HuH-7 (cell line): ENCODE measurements at places on chromosomes 12 and 14.

GRCh38 chr12:124031058-124031457, 58.0 kb downstream of the ZNF664 start:
- no peak for DNase-seq

- no peak for DNase-seq
Observed at GRCh38 chr12:66929121-66929520, 250.2 kb upstream of the GRIP1 start.

DNA sequence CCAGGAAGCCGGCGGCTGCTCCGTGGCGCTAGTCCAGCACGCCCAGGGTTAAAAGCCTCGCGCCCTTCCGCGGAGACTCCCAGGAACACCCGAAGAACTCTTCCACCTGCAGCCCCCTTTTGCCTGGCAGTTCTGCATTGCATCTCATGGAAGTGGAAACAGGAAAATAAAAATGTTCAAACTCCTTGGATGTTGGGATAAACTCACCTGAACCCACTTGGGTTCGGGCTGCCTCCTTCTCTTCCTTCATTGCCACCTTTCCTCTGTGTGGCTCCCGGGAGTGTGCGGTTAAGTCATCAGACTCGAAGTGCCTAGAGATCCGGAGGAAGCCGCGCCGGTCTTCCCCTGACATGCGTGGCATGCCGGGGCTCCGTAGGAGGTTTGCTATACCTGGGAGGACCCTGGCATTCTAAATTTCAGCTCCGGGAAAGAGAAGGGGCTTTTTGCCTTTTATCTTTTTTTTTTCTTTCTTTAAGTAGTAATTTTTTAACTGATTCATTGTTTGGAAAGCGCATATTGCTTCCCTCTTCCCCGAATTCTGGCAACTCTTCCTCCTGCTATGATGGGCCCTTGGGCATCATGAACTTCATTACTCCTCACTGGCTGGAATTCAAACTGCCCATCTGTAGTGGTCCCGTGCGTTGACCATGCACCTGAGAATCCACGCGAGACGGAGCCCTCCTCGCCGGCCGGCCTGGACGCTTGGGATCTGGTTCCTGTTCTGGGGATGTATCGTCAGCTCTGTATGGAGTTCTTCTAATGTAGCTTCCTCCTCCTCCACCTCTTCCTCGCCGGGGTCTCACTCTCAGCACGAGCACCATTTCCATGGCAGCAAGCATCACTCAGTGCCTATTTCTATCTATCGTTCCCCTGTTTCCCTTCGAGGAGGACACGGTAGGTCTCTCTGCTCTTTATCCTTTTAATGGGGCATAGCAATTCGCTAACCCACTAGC, 931.4 kb downstream of the DIO2 start:
- no peak for DNase-seq

GRCh38 chr12:39595928-39596327, 23.7 kb downstream of the ABCD2 start:
- no peak for DNase-seq

DNA sequence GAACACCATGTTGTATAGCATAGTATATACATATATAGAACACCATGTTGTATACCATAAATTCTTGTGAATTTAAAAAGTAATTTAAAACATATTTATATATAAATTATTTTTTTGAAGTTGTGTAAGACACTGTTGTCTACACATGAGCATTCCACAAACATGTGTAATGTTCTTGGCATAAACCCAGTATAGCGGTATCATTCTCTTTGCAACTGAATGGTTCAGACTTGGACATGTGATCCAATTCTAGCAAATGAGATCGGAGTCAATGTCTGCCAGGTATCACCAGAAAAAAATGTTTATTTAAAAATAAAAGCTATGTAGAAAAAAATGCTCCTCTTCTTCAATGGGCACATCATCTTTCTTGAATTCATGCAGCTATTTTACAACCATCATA, 33.9 kb downstream of the CEP290 start:
- no peak for DNase-seq

GRCh38 chr12:67701121-67701520, 52.6 kb downstream of the DYRK2 start:
- DNase-seq = no peak

GRCh38 chr12:6872073-6873048, 742 bp downstream of the SPSB2 start:
- peak; percentile 87 for DNase-seq

DNA sequence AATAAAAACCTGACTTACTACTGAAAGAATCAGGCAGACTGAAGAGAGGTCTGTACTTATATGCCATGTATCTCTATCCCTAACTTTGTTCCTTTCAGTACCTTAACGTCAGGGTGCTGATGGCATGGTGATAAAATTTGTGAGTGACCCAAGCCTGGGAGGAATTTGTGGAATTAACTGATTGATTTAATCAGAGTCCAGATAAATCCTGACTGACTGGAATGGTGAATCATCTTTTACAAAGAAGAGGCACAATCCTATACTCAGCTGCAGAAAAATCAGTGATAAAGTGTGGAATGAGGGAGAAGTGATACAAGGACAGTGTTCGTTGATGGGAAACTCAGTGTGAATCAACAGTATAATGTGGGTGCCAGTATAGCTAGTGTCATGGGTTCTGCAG, 3.7 kb downstream of the TDG start:
- no peak for DNase-seq

GRCh38 chr12:116673681-116674111, 64.2 kb downstream of the SPRING1 start:
- DNase-seq = no peak

GRCh38 chr12:65220761-65221160, 51.4 kb downstream of the LEMD3 start:
- no peak for DNase-seq

GRCh38 chr12:48651681-48652080, 30.4 kb downstream of the KANSL2 start:
- DNase-seq = no peak

GRCh38 chr12:79082595-79082994, 218.0 kb downstream of the SYT1 start:
- no peak for DNase-seq

- no peak for DNase-seq
Observed at GRCh38 chr12:25364529-25365339, 114.0 kb upstream of the KRAS start.

DNA sequence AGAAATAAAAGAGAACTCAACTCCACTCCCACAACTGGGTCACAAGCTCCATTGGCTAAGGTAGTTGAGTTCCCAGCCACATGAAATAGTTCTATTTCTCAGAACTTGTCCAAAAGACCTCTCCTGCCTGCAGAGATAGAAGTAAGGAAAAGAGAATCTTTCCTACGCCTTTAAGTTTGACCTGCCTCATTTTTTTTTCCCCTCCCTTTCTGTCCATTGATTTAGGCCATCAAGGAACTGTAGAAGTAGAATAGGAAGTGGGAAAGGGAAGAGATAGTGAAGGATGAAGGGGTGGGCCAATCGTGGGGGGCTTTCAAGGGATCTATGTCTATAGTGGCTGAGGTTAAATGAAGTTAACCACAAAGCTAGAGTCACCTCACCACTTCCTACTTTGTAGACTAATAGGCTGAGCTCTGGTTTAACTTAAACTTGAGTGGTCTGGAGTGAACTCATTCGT, 13.9 kb upstream of the NUDT4 start:
- DNase-seq = no peak

- DNase-seq = no peak
Observed at GRCh38 chr14:102225936-102226335, 79.0 kb downstream of the MOK start.

DNA sequence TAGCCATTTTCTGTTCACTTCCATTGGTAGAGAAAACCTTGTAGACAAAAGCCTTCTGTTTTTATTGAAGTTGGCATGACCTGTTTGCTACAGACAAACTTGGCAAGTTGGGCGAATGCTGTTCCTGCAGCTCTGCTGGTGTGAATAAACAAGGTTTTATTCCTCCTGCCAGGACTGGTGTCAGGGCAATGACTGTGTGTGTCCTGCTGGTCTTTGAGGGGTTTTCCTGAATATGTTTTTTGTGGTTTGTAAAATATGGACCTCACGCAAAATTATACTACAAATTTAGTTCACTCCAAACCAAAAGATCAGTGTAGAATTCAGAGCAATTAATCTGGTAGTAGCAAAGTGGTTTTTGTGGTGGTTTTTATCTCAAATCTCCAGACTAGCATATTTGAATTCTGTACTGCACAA, 140.8 kb downstream of the ERC1 start:
- DNase-seq = no peak

GRCh38 chr14:92670160-92670559, 78.3 kb downstream of the LGMN start:
- no peak for DNase-seq

GRCh38 chr14:65096323-65097089, 5.8 kb downstream of the MAX start:
- DNase-seq = no peak

DNA sequence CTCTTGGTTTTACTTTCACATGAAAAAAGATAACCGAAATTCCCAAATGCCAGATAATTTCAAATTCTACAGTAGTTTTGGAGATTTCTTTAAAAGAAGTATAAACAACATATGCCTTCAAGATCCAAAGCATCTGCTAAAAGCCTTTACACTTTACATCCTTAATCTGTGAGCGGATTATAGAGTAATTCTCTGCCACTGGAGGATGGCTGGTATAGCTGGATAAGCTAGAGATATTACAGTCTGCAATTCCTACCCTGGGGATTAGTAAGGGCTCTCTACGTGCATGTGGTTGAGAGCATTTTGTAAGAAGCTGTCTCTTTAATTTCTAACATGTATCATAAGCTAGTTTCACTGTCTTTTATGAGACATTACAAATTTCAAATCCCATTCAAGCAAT, 240.3 kb upstream of the HMGA2 start:
- DNase-seq = no peak

- no peak for DNase-seq
Observed at GRCh38 chr12:85711735-85712390, 124.3 kb downstream of the RASSF9 start.

- no peak for DNase-seq
Observed at GRCh38 chr14:68199554-68200151, 380.1 kb downstream of the RAD51B start.

DNA sequence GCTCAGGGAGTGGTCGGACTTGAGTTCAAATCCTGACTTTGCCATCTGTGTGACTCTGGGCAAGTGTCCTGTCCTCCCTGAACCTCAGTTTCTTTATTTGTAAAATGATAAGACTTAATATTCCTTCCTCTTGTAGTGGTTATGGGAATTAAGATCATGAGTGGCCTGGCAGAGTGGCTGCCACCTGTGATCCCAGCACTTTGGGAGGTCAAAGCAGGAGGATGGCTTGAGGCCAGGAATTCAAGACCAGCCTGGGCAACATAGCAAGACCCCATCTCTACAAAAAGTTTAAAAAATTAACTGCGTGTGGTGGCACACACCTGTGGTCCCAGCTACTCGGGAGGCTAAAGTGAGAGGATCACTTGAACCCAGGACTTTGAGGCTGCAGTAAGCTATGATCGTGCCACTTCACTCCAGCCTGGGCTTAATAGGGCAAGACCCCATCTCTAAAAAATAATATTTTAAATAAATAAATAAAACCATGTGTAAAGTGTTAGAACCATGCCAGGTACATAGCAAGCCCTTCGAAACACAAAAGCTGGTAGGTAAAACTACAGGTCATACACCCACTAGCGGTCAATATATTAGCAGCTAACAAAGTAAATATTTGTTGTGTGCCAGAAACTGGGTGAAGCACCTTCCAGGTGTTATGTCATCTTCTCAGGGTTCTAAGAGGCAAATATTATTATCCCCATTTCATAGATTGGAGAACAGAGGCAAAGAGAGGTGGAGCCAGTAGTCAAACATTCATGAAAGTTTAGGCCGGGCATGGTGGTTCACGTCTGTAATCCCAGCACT, 17.4 kb upstream of the MAP1LC3B2 start:
- DNase-seq = no peak
